ENCODE measurements at places on chromosomes 12 and 14. TPM values are rescaled to one million over a fixed set of nuclear protein-coding genes. Genes with fewer than 3 reads are reported as not detected.
A peak's percentile ranks its signal among the peaks of the same experiment; 100 is the strongest.

DNA sequence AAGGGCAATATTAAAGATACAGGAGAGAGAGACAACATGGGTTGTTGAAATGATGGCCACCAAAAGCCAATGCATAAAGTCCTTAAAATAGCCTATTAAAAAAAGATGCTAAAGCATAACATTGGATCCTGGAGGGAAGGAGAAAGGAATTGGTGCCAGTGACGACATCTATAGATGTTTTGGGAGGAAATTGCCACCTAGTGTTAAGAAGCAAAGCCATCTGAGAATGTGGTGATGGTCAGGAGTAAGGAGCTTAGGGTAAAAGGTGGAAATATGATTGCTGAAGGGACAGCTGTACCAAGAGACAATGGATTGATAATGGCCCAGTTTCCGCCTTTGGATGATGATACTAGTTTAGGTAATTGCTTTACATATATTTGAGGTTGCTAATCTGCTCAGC is 85.1 kb downstream of the TMEM30B start:
- DNase-seq = no peak

KRT4 gene
- not detected for total RNA-seq

CRACR2A gene
- total RNA-seq = 5.8 TPM

- no peak for DNase-seq
Measured at GRCh38 chr14:33237115-33237740, 298.5 kb downstream of the NPAS3 start.

DNA sequence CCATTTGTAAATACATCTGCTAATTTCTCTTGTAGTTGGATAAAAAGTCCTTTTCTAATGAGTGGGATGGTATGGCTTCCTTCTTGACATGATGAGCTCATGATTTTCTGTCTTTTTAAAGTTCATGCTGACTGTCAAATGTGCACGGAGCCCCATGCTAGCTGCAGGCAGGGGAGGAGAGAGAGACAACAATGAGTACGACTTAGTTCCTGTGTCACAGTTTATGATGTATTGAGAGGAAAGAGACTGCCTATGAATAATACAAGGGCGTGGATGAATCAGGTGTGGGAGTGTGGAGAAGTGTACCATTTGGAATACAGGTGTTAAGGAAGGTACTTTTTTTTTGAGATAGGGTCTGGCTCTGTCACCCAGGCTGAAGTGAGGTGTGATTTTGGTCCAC is 10.7 kb upstream of the TBC1D30 start:
- no peak for DNase-seq

PSMB11 gene
- total RNA-seq = not detected

DNA sequence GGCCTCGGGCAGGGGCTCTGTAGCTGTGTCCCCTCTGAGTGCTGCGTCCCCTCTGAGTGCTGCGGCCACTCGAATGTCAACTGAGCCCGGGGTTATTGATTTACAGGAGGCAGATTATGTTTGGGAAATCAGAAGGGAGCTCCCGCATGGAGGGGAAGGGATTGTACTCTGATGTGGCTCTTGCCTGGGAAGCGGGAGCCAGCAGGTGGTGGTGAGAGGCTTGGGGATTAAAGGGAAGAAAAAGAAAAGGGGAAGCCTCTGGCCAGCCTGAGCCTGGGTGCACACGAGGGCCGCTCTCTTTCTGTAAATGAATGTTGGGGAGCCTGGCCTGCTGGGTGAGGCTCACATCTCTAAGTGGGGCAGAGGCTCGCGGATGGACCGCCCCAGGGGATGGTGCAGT is 143.7 kb downstream of the AACS start:
- no peak for DNase-seq

TOMM20L gene
- not detected for total RNA-seq

PITPNM2 gene
- 24.7 TPM for total RNA-seq

DNA sequence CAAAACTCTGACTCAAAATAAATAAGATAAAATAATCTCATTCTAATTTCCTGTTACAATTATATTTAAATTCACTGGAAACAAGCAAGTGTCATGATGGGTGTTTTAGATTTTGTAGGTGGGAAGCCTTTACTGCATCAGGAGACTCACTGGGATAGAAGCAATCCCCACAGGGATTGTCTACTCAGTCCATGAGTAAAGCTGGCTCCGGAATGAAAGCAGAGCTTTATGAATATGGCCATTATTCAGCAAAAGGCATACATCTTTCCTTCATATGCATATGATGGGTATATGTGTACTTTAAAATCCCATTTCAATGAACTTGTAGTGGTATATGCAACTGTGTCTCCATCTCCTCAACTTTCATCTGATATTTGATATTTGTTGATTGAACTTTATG is 25.4 kb upstream of the PPM1H start:
- no peak for DNase-seq

DNA sequence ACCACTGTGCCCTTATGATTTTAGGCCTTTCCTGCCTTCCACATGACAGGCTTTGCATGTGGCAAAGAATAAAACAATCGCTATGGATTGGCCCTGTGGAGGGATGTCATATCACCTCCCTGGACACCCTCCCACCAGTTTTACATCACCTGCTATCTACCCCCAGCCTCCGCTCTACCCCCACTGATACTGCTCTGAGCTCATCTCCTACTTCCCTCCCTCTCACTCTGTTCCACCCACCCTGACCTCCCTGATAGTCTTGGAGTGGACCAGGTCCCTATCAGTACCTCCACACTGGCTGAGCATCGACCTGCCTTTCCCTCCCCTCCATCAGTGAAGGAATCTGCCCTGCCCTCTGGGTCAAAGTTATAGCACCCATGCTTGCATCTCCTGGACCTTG is 91.8 kb upstream of the FOXN3 start:
- no peak for DNase-seq

DNA sequence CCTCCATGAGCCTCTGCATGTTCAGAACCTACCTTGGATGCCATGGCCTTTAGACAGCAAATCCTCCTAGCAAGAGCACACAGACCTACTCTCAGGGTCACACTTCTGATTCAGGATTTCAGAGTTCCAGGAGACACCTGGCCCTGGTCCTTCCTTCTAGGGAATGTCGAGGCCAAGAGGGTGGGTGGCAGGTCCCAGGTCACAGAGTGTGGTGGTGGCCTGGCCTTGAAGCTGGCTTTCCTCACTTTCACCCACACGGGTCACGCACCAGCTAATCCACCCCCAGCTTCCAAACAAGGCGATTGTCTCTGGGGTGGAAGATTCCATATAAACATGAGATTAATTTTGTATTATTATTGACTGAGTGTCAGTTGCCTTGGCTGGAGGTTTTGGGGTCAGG is 328.3 kb upstream of the RTL1 start:
- DNase-seq = peak; percentile 10

Measured in sciatic nerve (tissue), 2 donors.